ENCODE measurements at places on chromosomes 13 and 19. TPM values are rescaled to one million over a fixed set of nuclear protein-coding genes. Genes with fewer than 3 reads are reported as not detected.

DNA sequence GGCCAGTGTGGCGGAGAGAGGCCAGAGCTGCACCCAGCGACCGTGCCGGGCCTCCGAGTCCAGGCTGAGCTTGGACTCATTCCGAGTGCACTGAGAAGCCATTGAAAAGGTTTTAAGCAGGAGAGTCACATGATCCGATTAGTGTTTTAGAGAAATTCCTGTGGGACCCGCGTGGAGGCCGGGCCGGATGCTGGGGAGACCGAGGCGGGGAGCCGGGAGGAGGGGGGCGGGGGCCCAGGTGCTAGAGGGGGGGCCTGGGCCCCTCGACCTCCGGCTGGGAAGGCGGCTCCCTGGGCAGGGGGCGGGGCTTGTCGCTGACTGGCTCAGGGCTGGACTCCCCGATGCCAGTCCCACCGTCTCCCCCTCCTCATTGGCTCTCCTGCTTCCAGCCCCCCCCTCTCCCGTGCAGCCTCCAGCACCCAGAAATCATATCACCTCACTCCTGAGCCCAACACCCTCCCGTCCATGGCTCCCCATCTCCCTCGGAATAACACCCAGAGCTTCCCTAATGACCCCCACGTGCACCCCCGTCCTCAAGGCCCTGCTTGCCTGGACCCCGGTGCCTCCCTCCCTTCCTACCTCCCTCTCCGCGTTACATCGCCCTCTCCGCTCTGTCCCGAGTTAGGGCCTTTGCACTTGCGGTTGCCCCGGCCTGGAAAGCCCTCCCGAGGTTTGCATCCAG, 5.2 kb upstream of the ZNF579 start:
- DNase-seq, result peak; percentile 74

GRCh38 chr13:108850691-108851090, 221.3 kb downstream of the MYO16 start:
- no peak for DNase-seq

Gene CRX
- total RNA-seq, result not detected

Gene CLDN10
- not detected for total RNA-seq

Gene KLK12
- not detected for total RNA-seq

Gene SHISA7
- total RNA-seq, result not detected

Gene RNF113B
- not detected for total RNA-seq

- DNase-seq, result peak; percentile 27
Measured at GRCh38 chr13:47594833-47595232, 406.2 kb downstream of the SUCLA2 start.

DNA sequence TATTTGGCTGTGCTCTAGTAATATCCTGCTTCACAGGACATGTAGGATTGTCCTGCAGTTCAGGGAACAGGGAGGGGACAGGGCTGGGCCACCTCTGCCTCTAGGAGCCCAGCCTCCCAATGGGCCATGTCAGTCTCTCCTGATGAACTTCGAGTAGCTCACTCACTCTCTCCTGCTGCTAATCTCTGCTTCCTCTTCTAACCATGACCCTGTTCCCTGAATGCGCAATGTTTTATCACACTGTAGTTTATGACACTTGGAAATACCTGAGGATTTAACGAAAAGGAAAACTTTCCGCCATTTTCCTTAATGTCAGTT, 9.2 kb downstream of the PARP4 start:
- DNase-seq, result no peak

- DNase-seq, result no peak
Measured at GRCh38 chr13:22080832-22081231, 410.0 kb downstream of the FGF9 start.

DNA sequence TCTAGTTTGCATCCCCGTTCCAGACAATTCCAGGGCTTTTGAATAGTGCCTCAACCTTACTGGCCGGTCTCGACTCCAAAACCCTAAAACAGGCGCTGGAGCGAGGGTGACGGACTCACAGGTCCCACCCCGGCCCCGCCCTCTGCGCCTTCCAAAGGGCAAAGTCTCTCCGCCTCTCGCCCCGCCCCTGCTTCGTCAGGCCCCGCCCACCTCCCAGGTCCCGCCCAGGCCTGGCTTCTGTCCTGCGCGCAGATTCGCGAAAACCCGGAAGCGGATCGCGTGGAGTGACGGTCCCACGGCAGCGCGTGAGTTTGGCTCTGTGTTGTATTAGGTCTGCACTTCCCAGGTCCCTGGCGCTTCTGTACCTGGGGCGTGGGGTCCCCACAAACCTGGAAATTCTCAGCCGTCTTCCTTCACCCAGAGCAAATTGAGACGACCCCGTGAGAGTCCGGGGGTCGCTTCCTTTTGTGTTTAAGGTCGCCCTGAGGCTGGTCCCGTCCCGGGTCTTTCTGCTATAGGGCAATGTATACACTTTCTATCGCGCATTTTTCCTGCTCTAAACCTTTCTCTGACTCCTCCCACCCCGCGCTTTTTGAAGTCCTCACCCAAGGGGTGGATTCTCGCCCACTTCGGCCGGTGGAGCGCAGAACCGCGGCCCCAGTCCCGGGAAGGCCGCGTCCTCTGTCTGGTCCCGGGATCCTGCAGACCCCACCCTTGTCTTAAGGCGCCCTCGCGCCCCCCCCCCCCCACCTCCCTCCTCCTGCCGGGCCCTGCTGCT, at the start of gene ZNF813:
ZNF813 (plus strand) TSS at position 249 of the 778 bp plus-strand sequence. CDS start 16,090 bp downstream, outside the sequence.
- peak; percentile 98 for DNase-seq

DNA sequence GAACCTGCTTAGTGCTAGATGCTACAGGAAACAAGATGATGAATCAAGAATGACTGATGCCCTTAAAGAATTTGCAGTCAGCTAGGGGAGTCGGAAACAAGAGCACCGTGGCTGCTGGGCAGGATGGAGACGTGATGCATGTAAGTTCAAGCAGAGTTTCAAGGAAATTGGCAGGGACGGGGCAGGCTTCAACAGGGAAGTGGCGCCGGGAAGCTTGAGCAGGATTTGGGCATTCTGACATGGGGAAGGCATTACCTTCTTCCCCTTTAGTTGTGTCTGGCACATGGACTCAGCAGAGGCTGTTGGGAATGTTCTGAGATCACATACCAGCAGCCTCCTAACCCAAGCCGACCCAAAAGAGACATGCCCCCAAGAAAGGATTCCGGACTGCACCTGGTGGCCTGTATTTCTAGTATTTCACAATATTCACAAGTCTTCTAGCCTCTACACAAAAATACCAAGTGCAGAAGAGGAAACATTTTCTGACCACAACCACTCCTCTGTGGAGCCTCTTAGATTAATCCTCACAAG, 138.2 kb downstream of the CRYL1 start:
- DNase-seq, result no peak

GRCh38 chr13:92896842-92897241, 329.8 kb upstream of the GPC6 start:
- no peak for DNase-seq

GRCh38 chr13:73220966-73221720, 162.3 kb downstream of the KLF5 start:
- DNase-seq, result no peak

Gene KISS1R
- total RNA-seq, result 14.3 TPM

Gene ANGPTL4
- total RNA-seq, result 7.9 TPM

DNA sequence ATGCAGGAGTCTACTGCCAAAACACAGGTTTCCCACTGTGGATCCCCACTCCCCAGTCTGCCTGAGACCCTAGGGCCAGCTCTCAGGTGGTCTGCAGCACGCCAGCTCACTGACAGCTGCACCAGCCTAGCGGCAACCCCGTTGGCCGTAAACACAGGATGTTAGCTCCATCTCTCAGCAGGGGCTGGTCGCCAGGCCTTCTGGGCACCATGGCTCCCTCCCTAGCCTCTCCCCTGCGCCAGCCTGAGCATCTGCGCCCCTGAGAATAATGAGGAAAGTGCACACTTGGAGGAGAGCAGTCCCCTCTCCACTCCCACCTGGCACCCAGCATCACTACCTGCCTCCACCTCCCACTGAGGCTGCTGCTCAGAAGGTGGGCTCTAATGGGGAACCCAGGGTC, 20.8 kb upstream of the EPHX3 start:
- no peak for DNase-seq

Gene LYL1
- 2.0 TPM for total RNA-seq

- DNase-seq, result peak; percentile 44
Measured at GRCh38 chr13:79386125-79386826, 19.8 kb downstream of the RBM26 start.

DNA sequence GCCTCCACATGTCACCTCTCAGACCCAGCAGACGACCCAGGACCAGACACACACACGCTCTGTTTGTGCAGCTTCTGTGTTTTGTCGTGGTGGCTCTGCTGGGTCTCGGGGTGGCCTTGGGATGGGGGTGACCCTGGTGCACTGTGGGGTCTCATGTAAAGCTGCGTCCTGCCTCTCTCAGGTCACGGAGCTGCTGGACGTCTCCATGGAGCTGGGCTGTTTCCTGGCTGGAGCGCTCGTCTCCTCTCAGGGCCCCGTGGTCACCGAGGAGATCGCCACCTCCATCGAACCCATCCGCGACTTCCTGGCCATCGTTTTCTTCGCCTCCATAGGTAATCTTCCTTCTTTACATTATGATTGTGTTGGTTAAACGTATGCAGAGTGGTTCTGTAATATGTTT, 45.4 kb upstream of the TFDP1 start:
- no peak for DNase-seq
